ENCODE measurements at places on chromosomes 3 and 15.

DNA sequence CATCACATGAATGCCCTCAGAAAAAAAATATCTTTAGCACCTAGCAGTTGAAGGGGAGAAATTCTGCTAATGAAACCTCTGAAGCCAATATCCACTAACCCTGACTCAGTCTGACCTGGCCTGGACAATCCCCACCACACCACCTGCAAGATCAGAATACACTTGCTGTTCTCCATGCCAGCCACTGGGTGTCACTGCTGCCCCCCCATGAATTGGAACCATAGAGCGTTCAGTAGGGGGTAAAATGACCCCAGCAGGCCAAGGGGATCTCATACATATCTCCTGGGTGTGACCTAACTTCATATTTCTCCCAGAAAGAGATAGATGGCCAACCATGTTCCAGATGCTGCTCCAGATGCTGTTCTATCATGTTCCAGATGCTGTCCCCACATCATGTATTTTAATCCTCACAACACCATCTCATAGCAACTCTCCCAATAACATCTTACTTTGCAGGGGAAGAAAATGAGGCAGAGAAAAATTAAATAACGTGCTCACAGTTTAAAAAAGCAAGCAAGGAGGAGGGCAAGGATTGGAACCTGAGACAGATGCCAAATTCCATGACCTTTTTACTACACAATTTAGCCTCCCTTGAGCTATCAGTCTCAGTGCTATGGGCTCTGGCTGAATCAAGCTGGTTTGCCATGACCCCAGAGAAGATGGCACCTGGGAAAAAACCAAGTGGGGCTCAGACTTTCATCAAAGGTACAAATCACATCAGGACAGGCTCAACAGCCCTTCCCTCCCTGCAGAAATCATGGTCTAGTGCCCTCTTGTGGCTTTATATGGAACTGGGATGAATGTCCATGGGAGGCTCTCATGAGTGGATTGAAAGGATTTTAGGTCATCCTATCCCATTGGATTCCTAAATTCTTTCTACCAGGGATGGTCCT lies 12.4 kb downstream of the NTRK3 start:
- no peaks in the 10 kb centered on the region for H3K36me3 ChIP-seq
- peaks cover 39% of the 10 kb centered on the region for H3K27me3 ChIP-seq
- no peak overlapping the region for H3K27ac ChIP-seq
- DNase-seq: no peak

DNA sequence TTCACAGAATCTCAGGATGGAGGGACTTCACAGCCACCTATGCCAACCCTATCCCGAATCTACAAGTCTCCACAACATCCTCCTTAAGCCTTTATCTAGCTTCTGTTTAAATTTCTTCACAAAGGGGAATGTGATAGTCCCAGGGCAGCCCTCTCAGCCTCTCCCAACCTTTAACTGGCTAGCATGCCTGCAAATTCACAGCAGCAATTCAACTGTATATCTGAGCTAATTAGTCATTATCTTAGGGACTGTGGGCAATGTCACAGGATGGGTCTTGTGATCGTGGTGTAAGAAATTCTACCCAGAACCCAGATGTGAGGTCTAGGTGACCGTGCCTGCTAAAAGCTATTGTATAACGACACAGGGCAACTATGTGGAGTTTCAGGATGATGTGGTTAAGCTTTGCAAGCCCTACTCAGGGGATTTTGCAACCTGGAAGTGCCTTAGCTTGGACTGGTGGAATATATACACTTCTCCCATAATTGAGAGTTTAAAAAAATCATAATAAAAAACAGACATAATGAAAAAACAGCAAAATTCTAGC lies 65.5 kb upstream of the FBN1 start:
- DNase-seq: no peak
- H3K36me3 ChIP-seq: no peaks in the 10 kb centered on the region
- no peaks in the 10 kb centered on the region for H3K4me1 ChIP-seq
- H3K27ac ChIP-seq: no peak overlapping the region
- no peak overlapping the region for H3K4me3 ChIP-seq

DNA sequence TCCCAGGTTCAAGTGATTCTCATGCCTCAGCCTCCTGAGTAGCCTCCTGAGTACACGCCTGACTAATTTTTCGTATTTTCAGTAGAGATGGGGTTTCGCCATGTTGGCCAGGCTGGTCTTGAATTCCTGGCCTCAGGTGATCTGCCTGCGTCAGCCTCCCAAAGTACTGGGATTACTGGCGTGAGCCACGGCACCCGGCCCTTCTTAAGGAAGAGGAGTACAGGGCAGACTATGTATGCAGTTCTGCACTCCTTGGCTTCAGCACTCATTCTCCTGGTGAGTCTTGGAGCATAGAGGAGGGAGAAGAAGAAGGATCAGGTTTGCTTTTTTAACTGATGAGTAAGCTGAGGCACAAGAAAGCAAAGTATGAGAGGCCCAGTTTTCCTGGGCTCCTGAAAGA lies 99.8 kb upstream of the HACD2 start:
- H3K4me3 ChIP-seq: no peak overlapping the region
- no peaks in the 10 kb centered on the region for H3K36me3 ChIP-seq
- DNase-seq: no peak
- no peaks in the 10 kb centered on the region for H3K4me1 ChIP-seq

GRCh38 chr15:42385206-42385979 lies 26.1 kb downstream of the CAPN3 start:
- no peak overlapping the region for H3K4me3 ChIP-seq
- H3K27ac ChIP-seq: no peak overlapping the region
- H3K36me3 ChIP-seq: no peaks in the 10 kb centered on the region
- H3K4me1 ChIP-seq: no peaks in the 10 kb centered on the region

DNA sequence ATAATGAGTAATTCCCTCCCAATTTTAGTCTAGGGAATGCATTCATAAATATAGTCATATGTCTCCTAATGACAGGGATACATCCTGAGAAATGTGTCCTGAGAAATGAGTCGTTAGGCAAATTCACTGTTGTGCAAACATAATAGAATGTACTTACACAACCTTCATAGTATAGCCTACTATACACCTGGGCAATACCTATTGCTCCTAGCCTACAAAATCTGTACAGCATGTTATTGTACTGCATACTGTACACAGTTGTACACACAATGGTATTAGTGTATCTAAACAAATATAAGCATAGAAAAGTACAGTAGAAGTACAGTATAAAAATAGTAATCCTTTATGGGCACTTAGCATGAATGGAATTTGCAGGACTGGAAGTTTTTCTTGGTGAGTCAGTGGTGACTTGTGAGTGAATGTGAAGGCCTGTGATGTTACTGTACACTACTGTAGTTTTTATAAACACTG lies 6.6 kb downstream of the DTWD1 start:
- H3K4me3 ChIP-seq: no peak overlapping the region
- H3K27me3 ChIP-seq: no peaks in the 10 kb centered on the region
- H3K36me3 ChIP-seq: peaks cover 3% of the 10 kb centered on the region
- DNase-seq: no peak
- no peak overlapping the region for H3K27ac ChIP-seq

GRCh38 chr3:43964640-43965039 lies 273.9 kb downstream of the ABHD5 start:
- H3K4me1 ChIP-seq: no peaks in the 10 kb centered on the region
- no peak overlapping the region for H3K27ac ChIP-seq
- no peaks in the 10 kb centered on the region for H3K27me3 ChIP-seq
- no peak for DNase-seq

GRCh38 chr3:184801241-184801785 lies 10.7 kb upstream of the VPS8 start:
- no peaks in the 10 kb centered on the region for H3K36me3 ChIP-seq
- H3K4me1 ChIP-seq: no peaks in the 10 kb centered on the region
- DNase-seq: no peak
- peaks cover 12% of the 10 kb centered on the region for H3K27me3 ChIP-seq
- no peak overlapping the region for H3K27ac ChIP-seq

GRCh38 chr3:32825601-32826375 lies 8.0 kb downstream of the TRIM71 start:
- H3K27ac ChIP-seq: no peak overlapping the region
- H3K36me3 ChIP-seq: no peaks in the 10 kb centered on the region
- H3K4me3 ChIP-seq: no peak overlapping the region

DNA sequence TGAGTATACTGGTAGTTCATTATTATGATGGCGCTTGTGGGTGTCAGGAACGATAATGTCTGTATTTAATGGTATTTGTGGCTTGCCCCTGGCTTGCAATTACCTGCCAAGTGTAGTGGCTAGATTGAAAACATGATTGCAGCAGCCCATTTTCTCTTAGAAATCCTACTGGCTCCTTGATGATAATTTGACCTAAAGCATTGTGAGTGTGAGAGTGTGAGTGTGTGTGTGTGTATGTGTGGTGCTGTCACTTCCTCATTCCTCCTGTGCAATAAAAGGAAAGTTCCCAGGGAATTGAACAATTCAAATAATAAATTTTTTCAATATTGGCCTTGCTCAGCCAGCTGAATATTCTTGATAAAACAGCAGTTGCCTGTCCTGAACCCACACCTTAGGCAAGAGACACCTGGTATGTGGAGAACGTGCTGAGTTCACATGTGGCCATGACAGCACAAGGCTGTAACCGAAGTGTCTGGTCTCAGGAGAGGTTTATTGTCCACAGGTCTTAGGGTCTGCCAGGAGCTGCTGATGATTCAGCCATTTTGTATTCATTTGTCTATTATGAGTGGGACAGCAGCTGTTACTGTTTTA lies 193.3 kb downstream of the CD47 start:
- no peak overlapping the region for H3K4me3 ChIP-seq
- H3K27ac ChIP-seq: no peak overlapping the region
- no peak for DNase-seq

DNA sequence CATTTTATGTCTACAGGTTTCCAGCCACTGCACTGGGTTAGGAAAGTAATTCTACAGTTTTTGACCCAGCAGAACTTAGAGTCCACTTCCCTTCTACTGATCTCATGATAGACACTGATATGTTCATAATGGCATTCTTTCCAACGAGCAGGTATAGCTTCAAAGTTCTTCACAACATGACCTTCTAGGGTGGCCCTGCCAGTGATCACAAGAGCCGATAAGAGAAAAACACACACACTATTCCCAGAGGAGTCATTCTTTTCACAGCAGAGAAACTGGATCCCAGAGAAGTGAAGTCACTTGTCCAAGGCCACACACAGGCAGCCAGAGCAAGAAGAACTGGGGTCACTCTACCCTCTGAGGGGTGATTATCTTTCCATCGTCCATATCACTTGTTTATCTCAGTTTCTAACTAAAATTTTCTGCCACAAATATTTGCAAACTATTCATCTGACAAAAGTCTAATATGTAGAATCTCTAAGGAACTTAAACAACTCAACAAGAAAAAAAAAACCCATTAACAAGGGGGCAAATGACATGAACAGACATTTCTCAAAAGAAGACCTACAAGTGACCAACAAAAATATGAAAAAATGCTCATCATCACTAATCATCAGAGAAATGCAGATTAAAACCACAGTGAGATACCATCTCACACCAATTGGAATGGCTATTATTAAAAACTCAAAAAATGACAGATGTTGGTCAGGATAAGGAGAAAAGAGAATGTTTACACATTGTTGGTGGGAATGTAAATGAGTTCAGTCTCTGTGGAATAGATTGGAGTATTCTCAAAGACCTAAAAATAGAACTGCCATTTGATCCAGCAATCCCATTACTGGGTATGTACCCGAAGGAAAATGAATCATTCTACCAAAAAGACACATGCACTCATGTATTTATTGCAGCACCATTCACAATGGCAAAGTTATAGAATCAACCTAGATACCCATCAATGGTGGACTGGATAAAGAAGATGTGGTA lies 31.5 kb downstream of the SPTSSB start:
- no peak overlapping the region for H3K4me3 ChIP-seq
- no peaks in the 10 kb centered on the region for H3K4me1 ChIP-seq

- H3K4me3 ChIP-seq: no peak overlapping the region
- H3K4me1 ChIP-seq: peaks cover 6% of the 10 kb centered on the region
- peaks cover 2% of the 10 kb centered on the region for H3K27me3 ChIP-seq
- no peak for DNase-seq
Measured at GRCh38 chr3:118001380-118001779, 1033.3 kb downstream of the IGSF11 start.
